ENCODE measurements at places on chromosomes 1 and 21. TPM values are rescaled to one million over a fixed set of nuclear protein-coding genes. Genes with fewer than 3 reads are reported as not detected.

- peak overlapping the region; percentile 41 for H3K4me3 ChIP-seq
- no peak overlapping the region for H3K27ac ChIP-seq
- H3K36me3 ChIP-seq, result no peaks in the 10 kb centered on the region
- peaks cover 17% of the 10 kb centered on the region for H3K4me1 ChIP-seq
- peaks cover 34% of the 10 kb centered on the region for H3K27me3 ChIP-seq
Measured at GRCh38 chr21:18245464-18245967, 883 bp downstream of the CHODL start.

DNA sequence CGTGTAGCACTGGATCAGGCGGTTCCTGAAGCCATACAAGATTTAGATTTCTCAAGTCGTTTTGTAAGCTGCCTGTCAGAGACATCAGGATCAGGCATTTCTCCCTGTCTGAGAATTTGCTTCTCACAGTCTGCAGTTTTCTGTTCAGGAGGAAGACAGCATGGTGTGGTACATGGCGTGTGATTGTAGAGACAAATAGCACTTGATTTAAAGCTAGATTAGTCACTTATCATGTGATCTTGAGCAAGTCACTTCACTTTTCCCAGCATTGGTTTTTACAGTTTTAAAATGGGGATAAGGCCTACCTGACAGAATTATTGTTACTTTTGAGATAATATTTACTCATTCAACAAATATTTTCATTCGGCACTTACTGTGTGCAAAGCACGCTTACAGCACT, 63.3 kb downstream of the AK4 start:
- no peaks in the 10 kb centered on the region for H3K36me3 ChIP-seq
- no peak overlapping the region for H3K27ac ChIP-seq
- no peaks in the 10 kb centered on the region for H3K27me3 ChIP-seq
- DNase-seq, result no peak

GRCh38 chr1:13770743-13771142, 70.8 kb downstream of the PRDM2 start:
- H3K36me3 ChIP-seq, result no peaks in the 10 kb centered on the region
- no peak overlapping the region for H3K4me3 ChIP-seq
- H3K27me3 ChIP-seq, result no peaks in the 10 kb centered on the region
- DNase-seq, result no peak

DNA sequence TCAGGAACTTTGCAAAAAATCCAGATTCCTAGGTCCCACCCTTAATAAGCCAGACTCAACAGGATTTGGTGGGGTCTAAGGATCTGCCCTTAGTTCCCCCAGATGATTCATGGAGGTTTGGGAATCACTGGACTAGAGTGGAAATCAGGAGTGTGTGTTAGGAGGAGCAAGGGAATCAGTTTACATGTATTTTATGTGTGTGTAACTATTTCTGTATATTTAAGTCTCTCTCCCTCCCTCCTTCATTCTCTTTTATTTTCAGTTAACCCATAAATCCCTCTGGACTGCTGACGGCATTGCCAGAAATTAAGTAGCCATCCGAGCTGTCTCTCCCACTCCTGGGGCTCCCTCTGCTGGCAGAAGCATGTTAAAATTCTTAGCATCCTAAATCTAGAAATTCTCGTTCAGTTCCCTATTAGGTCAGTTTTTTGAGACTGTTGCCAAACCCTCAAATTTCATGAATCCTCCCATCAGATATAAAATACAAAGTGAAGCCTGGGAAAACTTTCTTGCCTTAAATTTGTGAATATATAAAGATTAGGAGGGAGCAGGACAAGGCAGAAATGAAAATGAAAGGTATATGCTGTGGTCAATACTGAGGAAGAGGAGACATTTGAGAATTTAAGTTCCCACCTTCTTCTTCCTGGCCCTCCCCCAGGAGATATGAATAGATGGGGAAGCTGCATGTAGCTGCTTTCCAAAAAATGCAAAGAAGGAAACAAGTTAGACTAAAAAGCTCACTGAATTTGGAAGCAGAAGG, 11.7 kb upstream of the HSD11B1 start:
- no peaks in the 10 kb centered on the region for H3K36me3 ChIP-seq
- no peaks in the 10 kb centered on the region for H3K27me3 ChIP-seq
- DNase-seq, result peak; percentile 4
- H3K27ac ChIP-seq, result no peak overlapping the region

GRCh38 chr1:44059664-44060355, 28.5 kb upstream of the SLC6A9 start:
- no peaks in the 10 kb centered on the region for H3K27me3 ChIP-seq
- H3K4me3 ChIP-seq, result no peak overlapping the region
- peaks cover 11% of the 10 kb centered on the region for H3K4me1 ChIP-seq
- H3K27ac ChIP-seq, result peak overlapping the region; percentile 65
- no peaks in the 10 kb centered on the region for H3K36me3 ChIP-seq

GRCh38 chr1:173768206-173768605, 53.4 kb downstream of the KLHL20 start:
- H3K27ac ChIP-seq, result no peak overlapping the region
- no peaks in the 10 kb centered on the region for H3K4me1 ChIP-seq
- H3K36me3 ChIP-seq, result peaks cover 46% of the 10 kb centered on the region
- DNase-seq, result no peak
- no peak overlapping the region for H3K4me3 ChIP-seq

GRCh38 chr1:181135437-181135731, 46.9 kb downstream of the IER5 start:
- H3K27ac ChIP-seq, result peak overlapping the region; percentile 80
- H3K4me1 ChIP-seq, result peaks cover 30% of the 10 kb centered on the region
- no peak for DNase-seq
- H3K4me3 ChIP-seq, result no peak overlapping the region

The NBPF4 gene
- total RNA-seq, result not detected

DNA sequence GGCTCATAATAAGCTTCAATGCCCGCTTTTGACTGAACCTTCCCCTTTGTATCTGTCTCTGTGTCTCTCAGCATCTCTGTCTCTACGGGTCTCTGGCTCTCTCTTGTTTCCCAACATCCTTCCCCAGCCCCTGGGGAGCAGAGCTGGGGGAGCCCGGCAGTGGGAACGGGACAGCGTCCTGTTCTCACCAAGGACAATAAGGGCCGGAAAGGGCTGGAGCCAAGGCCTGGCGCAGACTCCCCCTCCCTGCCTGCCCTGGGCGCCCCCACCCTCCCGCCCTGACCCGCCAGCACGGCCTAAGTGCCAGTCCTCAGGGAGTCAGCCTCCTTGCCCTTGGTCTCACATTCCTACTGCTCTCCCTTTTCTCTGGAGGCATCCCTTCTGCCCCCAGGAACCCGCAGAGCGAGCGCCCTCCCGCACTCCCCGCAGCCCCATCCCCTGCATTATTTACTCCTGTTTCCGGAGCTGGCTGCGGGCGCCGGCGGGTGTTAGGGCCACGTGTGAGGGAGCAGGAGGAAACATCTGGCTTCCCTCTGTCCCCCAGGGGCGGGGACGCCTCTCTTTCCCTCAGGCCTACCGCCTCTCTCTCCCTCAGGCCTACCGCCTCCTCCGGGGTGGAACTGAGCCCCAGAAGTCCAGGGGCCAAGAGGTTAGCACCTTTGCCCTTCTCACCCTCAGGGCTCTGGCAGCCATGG, 6.5 kb downstream of the KRTCAP2 start:
- H3K27ac ChIP-seq, result peak overlapping the region; percentile 4
- peak overlapping the region; percentile 45 for H3K4me3 ChIP-seq
- H3K4me1 ChIP-seq, result peaks cover 9% of the 10 kb centered on the region
- peaks cover 24% of the 10 kb centered on the region for H3K36me3 ChIP-seq

The NGF gene
- total RNA-seq, result not detected

The SELP gene
- 15.1 TPM for total RNA-seq

DNA sequence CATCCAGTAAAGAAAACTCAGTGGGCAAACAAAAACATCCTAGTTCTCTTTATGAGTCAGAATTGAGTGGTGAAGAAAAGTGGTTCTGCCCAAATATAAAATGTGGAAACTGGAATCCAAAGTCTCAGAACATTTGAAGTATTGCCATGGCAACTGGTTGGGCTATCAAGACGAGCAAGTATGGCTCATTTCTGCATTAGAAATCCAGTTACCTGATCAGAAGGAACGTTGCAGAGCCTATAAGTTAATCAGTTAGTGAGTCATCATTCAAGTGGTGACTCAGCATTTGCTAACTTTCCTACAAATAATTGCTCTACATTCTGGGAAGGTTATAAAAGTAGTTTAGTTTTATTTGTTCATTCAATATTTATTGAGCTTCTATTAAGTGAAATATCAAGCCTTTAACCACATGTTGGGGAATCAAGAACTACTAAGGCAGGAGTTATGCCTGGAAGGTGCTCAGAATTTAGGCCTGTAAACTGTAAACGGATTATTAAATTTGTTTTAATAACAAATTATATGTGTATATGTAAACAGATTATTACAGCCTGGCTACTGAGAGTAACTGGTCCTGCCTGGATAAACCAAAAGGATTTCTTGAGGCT, 104.3 kb downstream of the PAPPA2 start:
- H3K4me3 ChIP-seq, result no peak overlapping the region
- DNase-seq, result no peak
- no peak overlapping the region for H3K27ac ChIP-seq
- no peaks in the 10 kb centered on the region for H3K27me3 ChIP-seq
- H3K36me3 ChIP-seq, result no peaks in the 10 kb centered on the region
- no peaks in the 10 kb centered on the region for H3K4me1 ChIP-seq

The ITPKB gene
- total RNA-seq, result 16.3 TPM

The ARHGAP29 gene
- total RNA-seq, result 7.1 TPM

- H3K27me3 ChIP-seq, result no peaks in the 10 kb centered on the region
- no peak for DNase-seq
- H3K4me1 ChIP-seq, result peaks cover 11% of the 10 kb centered on the region
- no peaks in the 10 kb centered on the region for H3K36me3 ChIP-seq
- no peak overlapping the region for H3K4me3 ChIP-seq
Measured at GRCh38 chr1:212141404-212141803, 105.9 kb downstream of the DTL start.

GRCh38 chr1:206653715-206654459, 18.6 kb downstream of the DYRK3 start:
- no peaks in the 10 kb centered on the region for H3K36me3 ChIP-seq
- no peak overlapping the region for H3K4me3 ChIP-seq
- DNase-seq, result no peak
- peaks cover 10% of the 10 kb centered on the region for H3K4me1 ChIP-seq

DNA sequence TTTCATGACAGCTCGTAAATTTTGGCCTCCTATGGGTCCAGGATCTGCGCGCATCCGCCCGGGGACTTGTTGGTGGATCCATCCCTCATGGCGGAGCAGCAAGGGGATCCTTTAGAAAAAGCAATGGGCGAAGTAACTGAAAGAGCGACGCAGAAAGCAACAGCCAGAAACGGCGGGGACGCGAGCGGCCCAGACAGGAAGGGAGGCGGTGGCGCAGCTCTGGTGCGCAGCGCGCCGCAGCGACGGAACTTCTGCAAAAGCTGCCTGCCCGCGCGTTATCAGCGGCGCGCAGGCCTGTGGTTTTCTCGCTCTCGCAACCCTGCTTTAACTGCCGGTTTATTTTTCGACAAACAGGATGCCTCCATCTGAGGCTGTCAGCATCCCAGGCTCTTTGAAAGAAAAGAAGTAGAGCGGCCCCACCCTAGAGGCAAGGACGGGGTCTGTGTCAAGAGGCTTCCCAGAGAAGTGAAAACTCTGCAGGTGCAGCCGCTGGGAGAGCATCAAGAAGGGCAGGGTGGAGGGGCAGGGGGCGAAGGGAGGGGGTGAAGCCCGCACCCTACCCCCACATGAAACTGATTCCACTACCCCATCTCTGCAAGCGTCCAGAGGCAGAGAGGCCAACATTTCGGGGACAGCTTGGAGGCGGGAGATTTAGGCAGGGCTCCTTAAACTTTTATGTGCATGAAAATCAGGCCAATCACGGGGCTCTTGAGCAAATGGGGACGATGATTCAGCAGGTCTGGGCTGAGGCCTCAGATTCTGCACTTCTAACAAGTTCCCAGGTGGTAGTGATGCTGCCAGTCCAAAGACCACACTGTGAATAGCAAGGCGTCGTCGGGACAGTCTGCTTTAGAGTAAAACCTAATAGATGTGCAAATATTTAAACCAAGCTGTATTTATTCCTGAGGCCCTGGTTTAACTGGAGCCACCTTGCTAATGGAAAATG, 22.2 kb downstream of the RUNX1 start:
- no peaks in the 10 kb centered on the region for H3K36me3 ChIP-seq
- H3K27me3 ChIP-seq, result no peaks in the 10 kb centered on the region

The RASSF5 gene
- 85.3 TPM for total RNA-seq

The RIPPLY3 gene
- total RNA-seq, result 0.47 TPM

DNA sequence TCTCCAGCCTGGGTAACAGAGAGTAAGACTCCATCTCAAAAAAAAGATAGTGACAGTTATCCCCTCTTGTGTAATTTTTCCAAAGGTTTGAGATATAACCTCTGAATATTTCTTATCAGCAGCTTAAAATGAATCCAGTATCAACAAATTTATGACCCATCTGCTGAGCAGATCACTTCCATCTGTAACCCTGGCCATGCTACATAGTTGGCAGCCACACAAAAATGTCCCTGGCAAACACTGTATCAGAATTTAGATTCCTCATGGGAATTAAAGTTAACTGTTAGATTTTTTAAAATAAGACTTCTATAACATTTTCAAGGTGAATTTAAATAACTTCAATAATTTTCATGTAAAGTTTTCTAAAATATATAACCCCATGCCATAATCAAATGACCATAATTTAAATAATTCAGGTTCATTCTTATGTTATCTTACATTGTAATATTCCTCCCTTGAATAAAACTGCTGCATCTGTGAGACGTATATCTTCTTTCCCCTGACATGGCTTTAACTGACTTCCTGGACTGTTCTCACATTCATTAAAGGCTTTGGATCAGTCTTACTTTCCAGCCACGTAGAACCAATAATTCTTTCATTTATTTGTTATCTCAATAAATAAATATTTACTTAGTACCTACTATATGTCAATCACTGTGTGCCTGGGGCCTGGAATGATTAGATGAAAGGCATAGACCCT, 5.3 kb upstream of the PRPF38B start:
- H3K27ac ChIP-seq, result no peak overlapping the region
- no peak overlapping the region for H3K4me3 ChIP-seq
- peaks cover 4% of the 10 kb centered on the region for H3K4me1 ChIP-seq

DNA sequence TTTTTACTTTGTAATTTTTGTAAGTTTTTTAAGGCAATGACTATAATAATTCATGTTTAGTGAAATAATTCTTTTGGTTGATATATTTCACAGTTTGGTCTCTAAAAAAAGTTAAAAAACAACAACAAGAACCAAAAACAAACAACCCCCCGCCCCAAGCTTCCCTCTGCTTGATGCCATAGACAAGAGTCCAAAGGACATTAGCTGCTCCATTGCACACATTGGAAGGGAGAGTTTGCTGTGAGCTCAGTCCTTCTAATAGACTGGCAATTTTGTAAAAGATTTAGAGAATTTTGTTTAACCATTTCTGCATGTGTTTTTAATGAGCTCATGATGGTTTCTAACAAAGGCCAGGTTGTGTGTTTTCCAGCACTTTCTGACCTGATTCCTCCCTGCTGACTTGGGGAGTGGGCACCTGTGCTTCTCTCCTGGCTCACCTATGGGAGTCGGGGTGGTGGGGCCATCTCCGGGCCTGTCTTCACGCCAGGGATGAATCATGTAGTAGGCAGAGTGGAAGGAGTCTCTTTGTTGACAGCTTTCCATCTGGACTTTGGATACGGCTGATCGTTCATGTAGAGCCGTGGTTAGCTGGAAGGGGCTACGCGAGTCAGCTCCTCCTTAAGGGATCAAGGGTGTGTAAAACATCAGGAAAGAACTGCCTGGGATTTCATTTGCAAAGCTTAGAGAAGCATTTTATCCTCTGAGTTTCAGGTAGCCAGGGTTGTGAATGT, 14.1 kb downstream of the ZBTB18 start:
- no peaks in the 10 kb centered on the region for H3K4me1 ChIP-seq
- no peak for DNase-seq
- no peaks in the 10 kb centered on the region for H3K36me3 ChIP-seq

GRCh38 chr1:97204468-97204867, 482.9 kb downstream of the PTBP2 start:
- no peaks in the 10 kb centered on the region for H3K4me1 ChIP-seq
- no peak overlapping the region for H3K4me3 ChIP-seq
- H3K27ac ChIP-seq, result no peak overlapping the region
- no peak for DNase-seq

- H3K36me3 ChIP-seq, result no peaks in the 10 kb centered on the region
- peak overlapping the region; percentile 23 for H3K4me3 ChIP-seq
- H3K4me1 ChIP-seq, result peaks cover 38% of the 10 kb centered on the region
Measured at GRCh38 chr1:37035014-37035691, 838 bp upstream of the GRIK3 start.

The CASQ1 gene
- total RNA-seq, result not detected

Measured in esophagus squamous epithelium (tissue), 5 donors.